ENCODE measurements at places on chromosomes 7 and 10.

DNA sequence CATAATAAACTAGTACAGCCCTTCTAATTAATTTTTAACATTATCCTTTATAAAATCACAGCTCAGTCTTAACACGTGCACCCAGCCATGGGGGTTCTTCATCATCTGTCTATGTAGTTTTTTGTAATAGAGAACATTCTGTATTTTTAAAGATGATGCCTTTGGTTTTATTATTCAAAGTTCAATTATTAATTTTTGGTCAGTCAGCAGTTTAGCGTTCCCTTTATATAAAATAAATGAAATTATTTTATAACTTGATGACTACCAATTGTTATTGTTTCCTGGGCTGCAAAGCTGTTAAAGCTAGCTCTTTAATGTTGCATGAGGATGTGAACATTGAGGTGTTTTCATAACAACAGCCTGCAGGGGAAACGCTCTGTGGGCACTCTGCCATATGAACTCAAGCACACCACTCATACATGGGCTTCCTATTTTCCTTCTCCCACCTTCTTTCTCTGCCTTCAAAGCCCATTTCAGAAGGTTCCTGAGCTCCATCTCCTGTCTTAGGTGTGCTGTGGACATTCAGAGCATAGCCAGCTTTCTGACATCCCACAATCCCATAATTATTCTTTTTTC, 172.0 kb upstream of the YAE1 start:
- no peak for DNase-seq

- DNase-seq = no peak
Observed at GRCh38 chr7:132742189-132742612, 165.9 kb upstream of the PLXNA4 start.

DNA sequence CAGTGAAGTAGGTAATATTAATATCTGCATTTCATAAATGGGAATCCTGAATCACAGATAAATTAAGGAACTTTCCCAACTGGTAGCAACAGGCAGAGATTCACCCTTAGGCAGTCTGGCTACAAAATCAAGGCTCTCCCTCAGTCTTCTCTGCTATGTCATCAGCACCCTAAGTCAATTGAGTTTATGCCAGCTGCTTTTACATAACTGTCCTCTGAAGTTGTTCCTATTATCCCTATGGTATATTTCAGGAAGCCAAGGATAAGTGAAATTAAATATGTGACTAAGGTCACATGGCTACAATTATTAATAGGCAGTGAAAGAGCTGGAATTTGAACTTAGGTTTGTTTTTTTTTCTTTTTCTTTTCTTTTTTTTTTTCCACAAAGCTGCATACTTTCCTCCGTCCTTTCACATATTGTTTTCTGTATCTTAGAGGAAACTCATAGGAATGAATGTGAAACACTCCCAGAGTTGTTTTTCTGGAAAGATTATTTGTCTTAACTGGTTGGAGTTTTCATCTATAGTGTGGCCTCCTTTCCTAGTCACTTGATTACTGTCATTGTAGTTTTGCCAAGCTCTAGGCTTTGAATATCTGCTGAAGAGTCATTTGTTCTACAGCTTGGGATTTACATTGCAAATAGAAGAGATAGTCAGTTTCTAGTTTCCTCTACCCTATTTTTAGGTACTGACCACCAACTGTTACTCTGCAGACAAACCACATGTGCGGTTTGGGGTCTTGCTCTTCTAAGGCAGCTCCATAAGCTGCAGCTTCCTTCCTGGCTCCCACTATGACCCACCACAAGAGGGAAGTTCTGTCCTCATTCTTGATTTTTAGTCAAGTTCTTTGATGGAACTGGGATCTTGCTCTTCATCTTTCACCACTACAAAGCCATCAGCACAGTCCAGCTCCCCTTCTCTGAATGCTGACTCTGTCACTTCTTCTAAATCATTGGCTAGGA, 338.0 kb upstream of the KIAA1217 start:
- peak; percentile 100 for DNase-seq

DNA sequence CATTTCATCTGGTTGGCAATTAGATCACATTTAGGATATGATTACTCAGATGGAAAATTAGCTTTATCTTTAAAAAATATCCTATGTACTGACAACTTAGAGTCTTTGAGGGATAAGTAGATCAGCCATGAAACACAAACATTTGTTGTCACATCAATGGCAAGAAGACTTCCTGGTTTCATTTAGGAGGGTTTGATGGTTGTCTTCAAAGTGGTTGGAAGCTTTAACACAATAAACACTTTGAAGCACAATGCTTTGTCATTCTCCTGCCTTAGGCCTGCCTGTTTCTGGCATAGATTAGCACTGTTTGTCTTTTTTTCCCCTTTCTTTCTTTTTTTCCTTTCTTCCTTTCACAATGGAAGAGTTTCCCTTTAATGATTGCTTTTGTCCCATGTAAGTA, 20.5 kb downstream of the INHBA start:
- no peak for DNase-seq

DNA sequence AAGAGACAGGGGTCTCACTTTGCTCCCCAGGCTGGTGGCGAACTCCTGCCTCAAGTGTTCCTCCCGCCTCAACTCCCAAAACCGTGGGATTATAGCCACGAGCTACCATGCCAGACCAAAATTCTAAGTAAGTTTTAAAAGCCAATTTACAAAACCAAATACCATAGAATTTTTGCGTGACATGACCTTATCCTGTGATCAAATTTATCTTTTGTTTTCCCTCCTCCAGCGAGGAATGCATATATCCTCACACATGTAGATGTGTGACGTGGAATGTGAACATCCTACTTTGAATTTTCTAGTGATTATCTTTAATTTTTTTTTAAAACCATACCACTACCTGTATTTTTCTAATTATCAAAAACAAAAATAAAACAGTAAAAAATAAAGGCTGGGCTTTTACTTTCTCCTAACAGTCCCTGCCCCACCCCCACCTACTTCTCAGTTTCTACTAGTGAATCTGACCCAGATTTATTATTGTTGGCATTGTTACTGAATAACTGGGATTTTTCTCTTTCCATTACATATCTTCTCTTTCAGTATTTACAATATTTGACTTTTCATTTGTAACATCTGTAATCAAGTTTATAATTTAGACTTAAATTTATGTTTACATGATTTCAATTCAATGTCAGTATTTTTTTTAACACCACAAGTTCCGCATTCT, 26.0 kb downstream of the CYTH3 start:
- no peak for DNase-seq

DNA sequence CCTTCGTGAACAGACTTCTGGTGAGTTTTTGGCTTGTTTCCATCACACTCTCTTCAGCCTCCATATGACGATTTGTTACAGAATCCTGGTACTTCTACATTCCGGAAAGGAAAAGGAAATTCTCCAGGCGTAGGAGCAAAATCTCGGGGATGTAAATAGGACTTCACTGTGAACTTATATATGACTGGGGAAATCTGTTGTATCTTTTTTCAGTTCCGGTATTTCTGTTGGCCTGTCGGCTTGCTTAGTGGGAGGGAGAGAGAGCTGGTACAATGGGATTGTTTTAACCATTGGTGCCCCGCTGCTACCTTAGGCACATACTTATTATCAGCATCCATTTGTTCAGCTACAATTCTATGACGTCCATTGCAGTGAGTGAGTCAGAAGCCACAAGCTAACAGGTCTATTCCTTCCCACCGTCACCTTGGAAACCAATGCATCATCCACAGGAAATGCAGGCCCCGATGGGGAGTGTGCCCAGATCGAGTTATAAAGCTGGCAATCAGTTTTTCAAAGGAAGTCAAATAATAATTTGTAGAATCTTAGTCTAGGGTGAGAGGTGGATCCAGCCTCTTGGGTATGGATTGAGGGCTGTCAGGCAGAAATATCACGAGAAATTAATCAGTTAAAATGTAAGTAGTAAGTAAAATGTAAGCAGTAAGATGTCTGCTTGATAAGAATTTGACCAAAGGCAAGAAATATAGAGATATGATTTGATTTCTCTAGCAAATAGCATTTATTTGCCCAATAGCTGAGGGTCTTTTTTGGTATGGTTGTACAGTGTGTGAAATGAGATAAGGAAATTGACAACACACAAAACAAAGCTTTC, 92.0 kb upstream of the MKLN1 start:
- no peak for DNase-seq

GRCh38 chr7:137898839-137899721, 52.3 kb upstream of the DGKI start:
- DNase-seq = peak; percentile 82

GRCh38 chr10:114061148-114061547, 17.5 kb downstream of the ADRB1 start:
- DNase-seq = no peak

DNA sequence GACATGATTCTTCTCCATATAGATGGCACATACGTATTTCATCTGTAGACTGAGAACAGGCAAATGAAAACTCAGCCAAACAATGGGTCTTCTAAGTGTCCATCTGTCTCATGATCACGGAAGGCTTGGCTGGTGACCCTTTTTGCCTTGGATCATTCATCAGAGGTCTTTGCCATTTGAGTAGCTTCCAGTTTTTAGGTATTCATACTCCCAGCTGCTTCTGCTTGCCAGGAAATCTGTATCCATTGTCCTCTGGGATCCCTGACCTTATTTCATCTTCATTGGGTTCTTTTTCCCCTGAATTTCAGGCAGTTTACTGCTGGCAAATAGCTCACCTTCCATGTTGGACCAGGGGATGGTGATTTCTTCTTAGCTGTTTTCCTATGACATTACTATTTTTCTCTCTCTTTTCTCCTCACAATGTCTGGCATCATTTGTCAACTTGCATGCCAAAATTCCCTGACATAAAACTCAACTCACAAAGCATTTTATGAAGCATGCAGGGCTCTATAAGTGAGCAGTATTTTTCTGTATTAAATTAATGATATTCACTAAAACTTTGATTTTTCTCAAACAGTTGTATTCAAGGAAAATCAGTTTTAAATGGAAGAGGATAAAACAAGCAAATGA, 241.2 kb downstream of the DNAJB9 start:
- DNase-seq = no peak

- no peak for DNase-seq
Observed at GRCh38 chr7:122679813-122680212, 19.1 kb downstream of the RNF133 start.

DNA sequence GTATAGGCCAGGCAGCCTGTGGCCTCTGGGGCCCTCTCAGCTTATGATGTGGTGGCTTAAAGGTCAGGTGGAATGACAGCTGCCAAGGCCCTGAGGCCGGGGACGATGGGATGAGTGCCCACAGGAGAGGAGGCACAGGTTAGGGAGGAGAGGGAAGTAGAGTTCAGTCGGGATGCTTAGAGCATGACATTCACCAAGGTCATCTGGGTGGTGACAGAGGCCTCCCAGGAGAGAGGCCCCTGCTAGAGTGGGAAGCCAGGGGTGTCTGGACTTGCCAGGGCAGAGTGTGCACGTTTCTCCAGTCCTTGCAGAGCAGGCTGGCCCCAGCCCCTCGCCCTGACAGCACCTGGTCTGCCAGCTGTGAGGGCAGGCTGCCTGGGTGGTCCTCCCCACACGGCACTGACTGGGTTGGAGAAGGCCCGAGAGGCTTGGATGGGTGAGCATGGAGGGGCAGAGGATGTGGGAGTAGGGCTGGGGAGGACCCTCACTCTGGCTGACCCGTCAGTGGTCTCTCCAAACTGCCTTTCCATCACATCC, 1.5 kb downstream of the CALHM1 start:
- DNase-seq = no peak

DNA sequence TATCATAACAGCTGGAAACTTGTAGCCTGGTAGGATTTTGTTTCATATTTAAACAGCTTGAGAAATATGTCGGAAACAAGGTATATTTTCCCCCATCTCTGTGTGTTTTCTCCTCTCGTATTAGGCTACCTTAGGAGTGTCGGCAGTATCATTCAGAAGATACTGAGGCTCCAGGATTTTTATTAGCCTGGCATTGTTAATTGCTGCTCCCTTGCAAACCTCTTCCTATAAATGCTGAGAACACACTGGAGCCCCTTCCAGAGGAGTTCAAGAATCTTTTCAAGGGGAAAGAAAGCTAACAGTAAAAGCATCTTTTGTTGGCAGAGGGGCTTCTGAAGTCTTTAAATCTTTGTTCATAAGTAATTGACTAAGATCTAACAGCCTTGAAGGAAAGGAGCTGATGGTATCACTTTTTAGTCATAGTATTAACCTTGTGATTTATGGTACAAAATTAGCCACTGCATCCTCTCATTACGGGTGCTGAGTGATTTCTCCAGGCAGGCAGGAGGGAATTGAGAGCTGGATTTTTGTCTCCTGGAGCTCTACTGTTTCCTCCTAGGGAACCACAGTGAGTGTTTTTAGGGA, 998.7 kb downstream of the LRMDA start:
- no peak for DNase-seq

DNA sequence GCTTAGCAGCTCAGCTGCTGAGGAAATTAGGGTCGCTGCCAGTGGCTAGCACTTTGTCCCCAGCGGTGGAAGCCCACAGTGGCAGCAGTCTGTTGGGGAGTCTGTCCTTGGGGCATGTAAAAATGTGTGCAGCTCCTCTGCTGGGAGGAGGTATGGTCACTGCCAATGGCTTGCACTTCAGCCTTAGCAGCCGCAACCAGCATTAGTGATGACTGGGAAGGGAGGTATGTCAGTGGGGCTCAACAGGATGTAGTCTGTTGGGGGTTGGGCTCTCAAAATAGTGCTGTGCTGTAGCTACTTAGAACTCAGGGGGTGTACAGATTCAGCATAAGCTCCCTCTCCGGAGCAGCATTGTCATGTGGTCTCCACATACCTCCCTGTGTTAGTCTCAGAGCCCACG, 189.9 kb downstream of the ZEB1 start:
- no peak for DNase-seq

GRCh38 chr7:35257251-35258124, 3.6 kb upstream of the TBX20 start:
- DNase-seq = no peak

DNA sequence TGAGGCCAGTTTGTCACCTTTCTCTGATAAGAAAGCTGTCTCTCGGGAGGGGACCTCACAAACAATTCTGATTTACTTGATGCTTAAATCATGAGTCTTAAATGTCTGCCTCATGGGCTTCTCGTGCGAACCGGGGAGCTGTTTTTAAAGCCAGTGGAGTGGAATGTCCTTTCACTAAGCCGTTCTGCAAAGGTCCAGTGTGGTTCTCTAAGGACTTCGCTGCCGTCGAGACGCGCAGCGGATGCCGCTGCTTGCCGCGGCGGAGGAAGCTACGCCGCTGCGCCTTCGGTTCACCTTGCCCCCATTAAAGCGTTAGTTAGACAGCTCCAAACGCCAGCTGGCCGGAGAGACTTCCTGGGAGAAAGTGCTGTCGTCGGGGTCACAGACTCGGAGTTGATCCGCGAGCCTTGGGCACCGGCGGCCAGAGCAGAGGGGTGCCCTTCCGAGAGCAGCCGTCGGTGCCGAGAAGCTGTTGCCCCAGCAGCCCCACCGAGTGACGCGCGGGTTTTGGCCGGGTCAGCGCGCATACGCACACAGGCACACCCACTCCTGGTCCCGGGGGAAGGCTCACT, 1.3 kb upstream of the HMX3 start:
- DNase-seq = no peak

DNA sequence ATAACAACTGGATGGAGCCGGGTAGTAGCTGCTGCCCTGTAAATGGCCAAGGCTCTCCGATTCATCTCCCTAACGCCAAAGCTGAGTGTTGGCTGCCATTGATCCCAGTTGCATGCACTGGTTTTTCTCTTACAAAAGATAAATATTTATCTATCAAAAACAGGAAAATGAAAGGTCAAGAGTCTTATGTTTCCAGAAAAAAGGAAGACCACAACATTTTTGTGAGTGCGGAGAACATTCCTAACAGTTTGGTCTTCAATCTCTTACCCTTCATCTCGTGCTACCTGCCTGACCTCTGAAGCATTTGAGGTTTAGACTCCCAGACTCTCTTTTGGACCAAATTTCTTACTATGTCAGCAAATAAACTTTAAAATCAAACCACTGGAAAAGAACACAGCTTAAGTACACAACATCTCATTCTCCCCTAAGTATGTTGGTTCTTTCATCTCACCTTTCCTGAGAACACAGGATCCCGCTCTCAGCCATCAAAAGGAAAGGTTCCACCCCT, 61.6 kb downstream of the SORBS1 start:
- DNase-seq = no peak

Data from Kasumi-1 (cell line).